ENCODE measurements at places on chromosomes 6 and 20.

GRCh38 chr20:59779656-59780380, 153.6 kb downstream of the SYCP2 start:
- no peak for DNase-seq

DNA sequence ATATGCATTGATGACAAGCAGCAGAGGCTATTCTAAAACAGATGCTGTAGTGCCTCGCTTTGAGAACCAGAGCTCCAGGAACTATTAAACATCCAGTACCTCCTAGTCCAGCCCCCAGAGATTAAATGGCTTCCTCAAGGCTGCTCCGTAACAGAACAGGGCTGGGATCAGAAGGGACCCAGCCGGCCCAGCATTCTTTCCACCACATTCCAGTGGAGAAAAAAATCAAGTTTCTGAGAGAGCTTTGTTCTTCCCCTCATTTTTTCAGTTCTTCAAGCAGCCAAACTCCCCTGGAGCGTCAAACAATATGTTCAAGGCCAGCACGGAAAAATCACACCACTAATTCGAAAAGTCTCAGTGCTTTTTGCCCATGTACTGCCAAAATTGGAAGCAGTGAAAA, 5.8 kb upstream of the STMND1 start:
- DNase-seq = no peak

GRCh38 chr20:14957402-14957801, 620.0 kb upstream of the FLRT3 start:
- no peak for DNase-seq

- no peak for DNase-seq
Observed at GRCh38 chr20:5393218-5393870, 76.6 kb upstream of the PROKR2 start.

DNA sequence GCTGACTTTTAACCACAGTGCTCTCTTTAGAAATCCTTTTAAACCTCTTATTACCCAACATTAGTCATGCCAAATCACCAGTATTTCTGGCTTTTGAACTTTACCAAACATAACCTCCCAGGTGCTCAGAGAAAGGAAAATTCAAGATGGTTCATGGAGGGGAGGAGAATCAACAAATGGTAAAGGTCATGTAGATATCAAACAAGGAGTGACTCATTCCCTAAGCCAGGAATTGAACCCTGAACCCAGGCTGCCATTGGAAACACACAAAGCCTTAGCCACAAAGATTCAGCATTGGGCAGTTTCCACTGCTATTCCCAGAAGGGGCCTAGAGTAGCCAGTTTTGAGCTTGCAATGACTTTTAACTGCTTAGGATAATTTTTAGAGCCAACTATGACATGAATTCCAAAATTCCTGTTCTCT, 21.6 kb upstream of the ENTPD6 start:
- DNase-seq = no peak

Measured in activated T-cell treated with anti-CD3 and anti-CD28 coated beads for 4 hours (primary cell).